Left lobe of liver (tissue), 2 donors: ENCODE measurements at places on chromosomes 11 and 22. TPM values are rescaled to one million over a fixed set of nuclear protein-coding genes. Genes with fewer than 3 reads are reported as not detected.

GRCh38 chr11:128187835-128188234 is 399.5 kb downstream of the ETS1 start:
- DNase-seq = no peak

The ZNF143 gene
- total RNA-seq = 7.0 TPM

The SEC14L6 gene
- 0.08 TPM for total RNA-seq

GRCh38 chr11:118914178-118914918 is 11.4 kb downstream of the BCL9L start:
- DNase-seq = no peak

The TMEM121B gene
- total RNA-seq = 0.10 TPM

DNA sequence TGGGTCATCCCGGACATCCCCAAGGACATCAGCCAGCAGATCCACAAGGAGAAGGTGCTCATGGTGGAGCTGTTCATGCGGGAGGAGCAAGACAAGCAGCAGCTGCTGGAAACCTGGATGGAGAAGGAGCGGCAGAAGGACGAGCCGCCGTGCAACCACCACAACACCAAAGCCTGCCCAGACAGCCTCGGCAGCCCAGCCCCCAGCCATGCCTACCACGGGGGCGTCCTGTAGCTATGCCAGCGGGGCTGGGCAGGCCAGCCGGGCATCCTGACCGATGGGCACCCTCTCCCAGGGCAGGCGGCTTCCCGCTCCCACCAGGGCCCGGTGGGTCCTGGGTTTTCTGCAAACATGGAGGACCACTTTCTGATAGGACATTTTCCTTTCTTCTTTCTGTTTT is 15.3 kb upstream of the FADD start:
- DNase-seq = no peak

- DNase-seq = no peak
These were observed 37.8 kb downstream of the PACS1 start for GRCh38 chr11:66107600-66108510.

The PIH1D2 gene
- total RNA-seq = 0.91 TPM

DNA sequence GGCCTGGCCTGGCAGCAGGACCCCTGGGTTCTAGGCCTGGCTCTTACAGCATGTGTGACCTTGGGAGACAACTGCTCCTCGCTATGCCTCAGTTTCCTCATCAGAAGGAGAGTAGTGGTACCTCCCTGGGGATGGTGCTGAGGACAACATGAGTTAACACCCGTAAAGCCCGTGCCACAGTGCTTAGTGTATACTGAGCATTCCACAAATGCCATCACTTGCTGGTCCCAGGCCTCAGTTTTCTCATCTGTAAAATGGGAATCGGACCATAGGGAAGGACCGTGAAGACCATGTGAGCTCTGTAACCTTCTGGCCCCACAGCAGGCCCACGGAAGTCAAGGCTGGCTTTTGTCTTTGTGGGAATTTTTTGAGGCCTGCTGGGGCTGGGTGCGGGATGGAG is 52.4 kb downstream of the DHCR7 start:
- no peak for DNase-seq

GRCh38 chr11:10225553-10225952 is 68.5 kb downstream of the SBF2 start:
- DNase-seq = no peak

GRCh38 chr22:42074132-42074811 is at the start of gene PHETA2:
PHETA2 (plus strand) TSS chr22:42074248; CDS start chr22:42077294, 3,046 bp downstream.
- DNase-seq = no peak

The POU2AF1 gene
- total RNA-seq = 0.38 TPM

- no peak for DNase-seq
These were observed 27.9 kb downstream of the GNAZ start for GRCh38 chr22:23098230-23098705.

The CCDC88B gene
- total RNA-seq = 4.0 TPM

DNA sequence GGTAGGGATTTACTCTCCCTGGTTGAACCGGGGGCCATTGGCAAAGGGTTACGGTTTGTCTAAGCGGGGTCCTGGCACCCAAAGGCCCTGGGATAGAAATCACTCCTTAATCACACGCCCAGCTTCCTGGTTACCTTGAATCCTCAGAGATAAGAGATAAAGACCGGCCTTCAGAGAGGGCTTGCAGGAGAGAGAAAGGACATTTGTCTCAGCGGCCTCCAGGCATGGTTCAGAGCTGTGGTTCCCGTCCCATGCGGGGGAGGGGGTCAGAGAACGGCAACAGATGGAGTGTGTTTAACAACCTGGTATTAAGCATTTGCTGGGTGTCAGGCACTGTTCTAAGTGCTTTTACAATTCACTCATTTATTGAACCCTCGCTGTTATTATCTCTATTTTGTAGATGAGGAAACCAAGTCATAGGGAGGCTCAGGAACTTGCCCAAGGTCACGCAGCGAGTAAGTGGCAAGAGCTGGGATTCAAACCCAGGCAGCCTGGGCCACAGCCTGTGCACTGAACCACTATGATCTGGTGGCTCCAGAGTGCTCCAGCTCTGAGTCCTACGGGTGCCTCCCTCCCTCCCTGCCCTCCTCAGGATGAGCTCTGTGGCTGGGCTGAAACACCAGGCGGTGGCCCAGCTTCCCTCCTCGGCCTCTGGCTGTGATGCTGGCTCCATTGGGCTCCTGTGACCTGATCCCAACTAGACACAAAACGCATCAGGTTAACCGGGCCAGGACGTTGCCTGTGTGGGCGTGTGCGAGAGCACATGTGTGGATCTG is 18.6 kb downstream of the LRRC10B start:
- no peak for DNase-seq

DNA sequence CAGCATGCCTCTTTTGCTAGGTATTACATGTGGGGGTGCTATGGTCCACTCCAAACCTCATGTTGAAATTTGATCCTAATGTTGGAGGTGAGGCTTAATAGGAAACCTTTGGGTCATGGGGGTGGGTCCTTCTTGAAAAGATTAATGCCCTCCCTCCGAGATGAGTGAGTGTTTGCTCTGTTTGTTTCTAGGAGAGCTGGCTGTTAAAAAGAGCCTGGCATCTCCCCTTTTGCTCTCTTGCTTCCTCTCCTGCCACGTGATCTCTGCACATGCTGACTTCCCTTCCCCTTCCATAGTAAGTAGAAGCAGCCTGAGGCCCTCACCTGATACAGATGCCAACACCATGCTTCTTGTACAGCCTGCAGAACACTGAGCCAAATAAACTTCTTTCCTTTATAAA is 104.5 kb downstream of the FAT3 start:
- DNase-seq = no peak

- no peak for DNase-seq
These were observed 697.5 kb downstream of the CNTN5 start for GRCh38 chr11:99718291-99718690.
